ENCODE measurements at places on chromosomes 6 and 20.

GRCh38 chr20:46802722-46803121 is 91.9 kb upstream of the EYA2 start:
- no peak for DNase-seq

GRCh38 chr20:39453890-39454289 is 491.7 kb downstream of the DHX35 start:
- DNase-seq: no peak

- no peak for DNase-seq
Measured at GRCh38 chr20:12914804-12915203, 94.0 kb upstream of the SPTLC3 start.

DNA sequence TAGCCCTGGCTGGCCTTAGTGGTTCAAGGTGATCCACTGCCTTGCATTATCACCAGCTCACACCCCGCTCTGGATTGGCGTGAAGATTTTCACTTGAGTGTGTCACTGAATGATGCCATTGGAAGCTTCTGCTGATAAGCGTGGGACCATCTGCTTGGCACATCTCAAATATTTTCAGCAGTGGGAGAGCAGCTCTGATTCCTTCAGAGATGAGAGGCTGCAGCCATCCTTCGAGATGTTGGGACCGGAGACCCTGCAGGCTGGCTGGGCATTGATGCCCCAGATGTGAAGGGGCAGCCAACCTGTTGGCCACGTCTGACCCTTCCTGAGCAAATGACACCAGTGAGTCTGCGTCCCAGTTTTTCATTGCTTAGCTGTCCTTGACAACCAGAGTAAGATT is at the start of gene MAS1:
TSS of gene MAS1 (plus strand) at position 197 of the 400 bp plus-strand sequence. CDS start 15,968 bp downstream, outside the sequence.
- no peak for DNase-seq

DNA sequence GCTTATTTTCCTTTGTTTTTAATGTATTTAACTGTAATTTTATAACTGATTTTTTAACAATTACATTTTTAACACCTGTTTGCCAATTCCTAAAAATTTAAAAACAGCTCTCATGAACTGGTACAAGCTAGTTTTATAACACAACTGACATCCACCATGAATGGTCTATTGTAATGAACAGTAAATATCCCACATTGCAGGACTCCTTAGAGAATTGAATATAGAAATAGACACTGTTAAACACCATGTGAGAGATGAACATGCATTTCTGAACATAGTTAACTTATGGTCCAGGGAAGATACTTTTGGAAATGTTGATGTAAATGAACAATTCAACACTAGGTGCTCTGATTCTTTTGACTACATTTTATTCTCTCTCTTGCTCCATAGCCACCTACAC is 195.1 kb upstream of the GMDS start:
- no peak for DNase-seq

DNA sequence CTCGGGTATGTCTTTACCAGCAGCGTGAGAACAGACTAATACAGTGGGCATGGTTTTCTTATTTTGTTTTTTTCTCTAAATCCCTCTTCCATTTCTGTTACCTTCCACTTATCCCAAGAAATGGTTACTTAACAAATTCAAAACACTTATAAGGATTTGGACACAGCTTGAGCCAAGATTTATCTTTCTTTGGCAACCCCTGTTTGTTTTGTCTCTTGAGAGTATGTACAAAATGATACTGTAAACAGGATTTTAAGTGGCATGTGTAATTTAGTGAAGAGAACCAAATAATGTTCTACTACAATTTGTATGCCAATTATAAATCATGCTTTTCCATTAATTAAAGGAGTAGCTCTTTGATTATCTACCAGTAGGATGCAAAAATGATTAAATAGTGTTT is 51.4 kb downstream of the PPP1R14C start:
- no peak for DNase-seq

GRCh38 chr6:161401587-161402309 is 127.9 kb upstream of the AGPAT4 start:
- DNase-seq: no peak

- DNase-seq: no peak
Measured at GRCh38 chr20:7375905-7376304, 564.4 kb downstream of the HAO1 start.

Data from activated CD8-positive, alpha-beta memory T cell treated with anti-CD3 and anti-CD28 coated beads for 1 hour (primary cell).